AML-193 (cell line): ENCODE measurements at places on chromosomes 6 and 20.

- DNase-seq, result no peak
Observed at GRCh38 chr6:113449051-113449450, 408.1 kb upstream of the MARCKS start.

GRCh38 chr6:34324738-34325444 lies 67.6 kb downstream of the NUDT3 start:
- DNase-seq, result no peak

DNA sequence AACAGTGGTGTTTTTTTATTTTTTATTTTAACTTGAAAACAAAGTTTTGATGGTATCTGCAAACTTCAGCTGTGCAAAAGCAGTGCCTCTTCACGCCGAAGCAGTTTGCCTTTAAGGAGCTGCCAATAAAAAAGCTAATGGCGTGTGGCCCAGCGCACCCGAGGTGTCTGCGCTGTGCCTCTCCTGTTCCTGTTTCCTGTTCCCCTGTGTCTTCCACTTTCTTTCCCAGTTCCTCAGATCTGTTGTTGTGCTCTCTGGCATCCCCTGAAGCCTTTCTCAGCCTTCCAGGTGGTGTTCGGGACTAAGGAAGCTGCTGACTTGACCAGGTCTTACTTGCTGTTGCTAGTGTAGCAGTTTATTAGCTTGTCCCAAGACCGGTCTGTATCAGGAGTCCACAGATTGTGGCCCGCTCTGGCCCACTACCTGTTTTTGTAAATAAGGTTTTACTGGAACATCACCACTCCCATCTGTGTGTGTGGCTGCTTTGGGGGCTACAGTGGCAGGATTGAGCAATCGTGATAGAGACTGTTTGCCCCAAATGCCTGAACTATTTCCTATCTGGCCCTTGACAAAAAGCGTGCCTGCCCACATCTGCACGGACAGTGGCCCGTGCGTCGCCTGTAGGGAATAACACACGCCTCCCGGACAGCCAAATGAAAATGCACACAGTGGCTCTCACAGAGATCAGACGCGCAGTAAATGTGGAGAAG lies 178.3 kb downstream of the TMEM242 start:
- no peak for DNase-seq

GRCh38 chr6:65819152-65819551 lies 112.1 kb upstream of the EYS start:
- DNase-seq, result no peak

DNA sequence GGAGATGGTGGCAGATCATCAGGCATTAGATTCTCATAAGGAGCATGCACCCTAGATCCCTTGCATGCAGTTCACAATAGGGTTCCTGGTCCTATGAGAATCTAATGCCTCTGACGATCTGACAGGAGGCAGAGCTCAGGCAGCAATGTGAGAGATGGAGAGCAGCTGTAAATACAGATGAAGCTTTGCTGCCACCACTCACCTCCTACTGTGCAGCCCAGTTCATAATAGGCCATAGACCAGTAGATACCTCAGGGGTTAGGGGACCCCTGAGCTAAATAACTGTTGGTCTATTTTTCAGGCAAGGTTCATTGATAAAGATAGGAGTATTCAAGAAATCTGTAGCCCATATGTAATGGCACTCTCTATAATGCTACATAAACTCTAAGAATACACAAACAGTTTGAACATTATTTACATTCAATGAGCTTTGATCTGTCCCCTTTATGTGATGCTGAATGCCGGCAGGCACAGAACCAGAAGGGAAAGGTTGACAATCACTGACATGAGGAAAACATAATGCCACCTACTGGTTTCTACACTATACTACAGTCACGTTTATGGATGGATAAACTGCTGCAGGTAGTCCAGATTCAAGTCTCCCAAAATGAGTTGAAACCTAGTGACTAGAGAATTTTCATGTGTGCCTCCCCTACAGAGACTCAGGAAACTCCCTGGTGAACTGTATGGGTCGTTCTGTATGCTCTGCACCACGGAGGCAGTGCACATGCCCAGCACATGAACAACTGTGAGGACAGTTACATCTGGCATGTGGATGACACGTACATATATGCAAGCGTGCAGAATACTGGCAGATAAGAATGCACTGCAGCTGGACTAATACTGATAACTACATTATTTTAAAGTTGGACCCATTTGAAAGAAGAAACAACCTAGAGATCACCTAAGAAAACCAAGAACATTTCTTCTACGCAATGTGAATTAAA lies 72.0 kb downstream of the DST start:
- peak; percentile 75 for DNase-seq

DNA sequence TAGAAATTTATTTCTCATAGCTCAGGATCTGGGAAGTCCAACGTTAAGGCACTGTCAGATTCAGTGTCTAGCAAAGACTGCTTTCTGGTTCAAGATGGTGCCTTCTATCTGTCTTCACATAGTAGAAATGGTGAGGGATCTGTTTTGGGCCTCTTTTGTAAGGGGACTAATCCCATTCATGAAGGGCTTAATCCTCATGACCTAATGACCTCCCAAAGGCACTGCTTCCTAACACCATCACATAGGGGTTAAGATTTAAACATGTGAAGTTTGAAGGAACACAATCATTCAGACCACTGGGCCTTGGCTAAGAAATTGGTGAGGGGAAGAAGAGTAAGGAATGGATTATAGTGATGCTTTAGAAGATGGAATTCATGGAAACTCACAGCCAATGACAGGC lies 237.6 kb downstream of the PACRG start:
- no peak for DNase-seq

DNA sequence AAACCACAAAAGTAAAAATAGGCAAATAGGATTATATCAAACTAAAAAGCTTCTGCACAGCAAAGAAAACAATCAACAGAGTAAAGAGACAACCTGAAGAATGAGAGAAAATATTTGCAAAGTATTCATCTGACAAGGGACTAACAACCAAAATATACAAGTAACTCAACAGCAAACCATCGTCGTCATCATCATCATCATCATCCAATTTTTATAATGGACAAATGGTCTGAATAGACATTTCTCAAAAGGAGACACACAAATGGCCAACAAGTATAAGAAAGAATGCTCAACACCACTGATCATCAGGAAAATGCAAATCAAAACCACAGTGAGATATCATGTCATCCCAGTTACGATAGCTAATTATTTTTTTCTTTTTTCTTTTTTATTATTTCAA lies 62.0 kb downstream of the ANKEF1 start:
- DNase-seq, result no peak

DNA sequence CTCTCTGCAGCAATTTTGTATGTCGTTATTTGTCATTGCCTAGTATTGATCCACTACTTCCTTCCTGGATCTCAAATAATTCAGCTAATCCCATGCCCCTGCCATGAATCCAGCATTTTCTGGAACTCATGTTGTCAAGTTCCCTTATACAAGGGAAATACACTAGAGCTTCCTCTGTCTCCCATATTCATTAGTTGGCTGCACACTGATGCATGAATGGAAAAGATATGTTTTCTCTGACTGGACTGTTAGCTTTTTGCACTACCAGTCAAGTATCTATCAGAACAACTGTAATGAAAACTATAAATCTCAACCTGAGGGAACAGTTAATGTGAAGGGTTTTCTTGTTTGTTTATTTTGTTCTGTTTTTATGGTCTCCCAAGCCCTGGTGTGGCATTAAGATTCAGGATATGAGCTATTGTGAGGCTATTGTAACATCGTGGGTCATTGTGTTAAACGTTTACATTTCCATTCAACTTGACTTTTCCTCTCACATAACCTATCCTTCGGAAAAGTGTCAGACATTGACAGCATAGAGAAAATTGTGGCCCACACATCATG lies 102.5 kb upstream of the FAM8A1 start:
- no peak for DNase-seq

DNA sequence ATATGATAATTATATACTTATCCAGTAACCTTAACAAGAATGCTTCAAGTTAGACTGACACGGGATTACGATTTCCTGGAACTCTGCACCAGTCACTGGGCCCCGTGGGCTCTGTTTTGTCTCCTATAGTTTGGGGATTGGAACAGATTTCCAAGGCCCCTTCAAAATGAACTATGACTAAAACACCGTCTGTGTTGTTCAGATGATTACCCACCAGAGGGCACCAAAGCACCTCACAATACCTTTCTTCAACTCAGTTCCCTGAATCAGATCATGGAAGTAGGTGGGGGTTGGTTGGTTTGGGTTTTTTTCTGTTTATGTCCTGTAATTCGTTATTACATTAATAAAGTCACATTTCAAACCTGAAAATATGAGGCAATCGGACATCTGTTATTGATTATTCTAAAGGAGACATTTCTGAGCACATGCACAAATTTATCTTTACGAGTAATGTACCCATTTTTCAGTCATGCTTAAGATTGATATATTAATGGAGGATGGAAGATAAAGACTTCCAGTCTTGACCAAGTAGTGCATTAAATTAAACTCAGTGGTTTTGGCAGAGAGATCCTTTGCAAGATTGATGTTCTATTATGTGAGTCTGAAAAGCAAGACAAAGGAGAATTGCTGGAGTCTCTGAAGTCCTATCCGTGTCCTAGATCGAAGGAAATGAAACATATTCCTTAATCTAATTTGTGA lies 112.0 kb upstream of the COL21A1 start:
- peak; percentile 73 for DNase-seq

GRCh38 chr6:15332446-15332845 lies 86.6 kb downstream of the JARID2 start:
- no peak for DNase-seq

- DNase-seq, result no peak
Observed at GRCh38 chr6:53165293-53165692, 16.7 kb upstream of the GCM1 start.

GRCh38 chr6:168248148-168248620 lies 71.4 kb downstream of the DACT2 start:
- DNase-seq, result no peak

- DNase-seq, result no peak
Observed at GRCh38 chr6:36924778-36925374, 29.7 kb upstream of the PI16 start.

- peak; percentile 69 for DNase-seq
Observed at GRCh38 chr6:16648003-16648402, 113.3 kb downstream of the ATXN1 start.

DNA sequence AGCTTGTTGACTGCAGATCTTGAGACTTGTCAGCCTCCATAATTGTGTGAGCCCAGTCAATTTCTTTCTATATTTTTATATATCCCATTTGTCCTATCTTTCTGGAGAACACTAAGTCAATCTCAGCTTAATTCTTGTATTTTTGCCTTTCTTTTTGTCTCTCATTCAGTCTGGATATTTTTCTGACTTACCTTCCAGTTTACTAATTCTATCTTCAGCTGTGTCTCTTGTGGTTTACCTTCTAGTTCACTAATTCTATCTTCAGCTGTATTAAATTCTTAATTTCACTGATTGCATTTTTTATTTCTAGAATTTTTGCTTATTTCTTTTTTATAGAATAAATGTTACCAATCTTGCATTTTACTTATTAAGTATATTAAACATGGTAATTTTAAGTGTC lies 17.8 kb upstream of the RFX6 start:
- DNase-seq, result no peak

GRCh38 chr6:106612671-106613416 lies 16.5 kb downstream of the RTN4IP1 start:
- DNase-seq, result no peak

DNA sequence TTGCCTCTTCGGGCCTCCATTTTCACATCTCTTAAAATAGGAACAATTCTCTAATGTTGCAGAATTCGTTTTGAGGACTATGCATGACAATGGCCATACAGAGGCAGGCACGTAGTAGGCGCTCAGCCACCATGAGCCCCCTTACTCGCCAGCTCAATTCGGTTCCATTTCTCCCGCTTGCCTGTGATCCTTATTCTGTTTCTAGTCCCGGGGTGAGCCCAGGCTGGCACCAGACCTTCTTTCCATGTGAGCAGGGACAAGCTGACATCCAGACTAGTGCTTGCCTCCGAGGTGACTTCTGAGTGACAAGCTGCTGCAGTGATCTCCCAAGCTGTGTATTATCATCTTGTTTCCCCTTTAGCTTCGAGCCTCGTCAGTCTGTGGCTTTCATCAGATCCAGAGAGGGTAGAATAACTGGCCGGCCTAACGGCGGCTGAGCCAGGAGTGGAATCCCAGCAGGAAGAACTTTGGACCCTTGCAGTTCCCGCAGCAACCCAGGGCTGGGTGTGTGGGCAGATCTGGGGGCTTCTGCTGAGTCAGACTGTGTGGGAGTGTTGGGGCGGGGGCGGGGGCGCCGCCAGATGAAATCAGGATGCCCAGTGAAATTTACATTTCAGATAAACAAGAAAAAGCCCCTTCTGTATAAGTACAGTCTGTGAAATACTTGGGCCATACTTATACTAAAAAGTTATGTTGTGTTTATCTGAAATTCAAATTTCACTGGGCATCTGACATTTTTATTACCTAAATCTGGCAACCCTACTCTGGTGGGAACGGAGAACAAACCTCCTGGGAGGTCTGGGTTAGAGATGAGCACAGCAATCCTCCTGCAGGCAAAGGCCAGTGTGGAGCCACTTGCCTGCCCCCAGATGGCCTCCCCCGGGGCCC lies 10.9 kb downstream of the BANF2 start:
- DNase-seq, result no peak

DNA sequence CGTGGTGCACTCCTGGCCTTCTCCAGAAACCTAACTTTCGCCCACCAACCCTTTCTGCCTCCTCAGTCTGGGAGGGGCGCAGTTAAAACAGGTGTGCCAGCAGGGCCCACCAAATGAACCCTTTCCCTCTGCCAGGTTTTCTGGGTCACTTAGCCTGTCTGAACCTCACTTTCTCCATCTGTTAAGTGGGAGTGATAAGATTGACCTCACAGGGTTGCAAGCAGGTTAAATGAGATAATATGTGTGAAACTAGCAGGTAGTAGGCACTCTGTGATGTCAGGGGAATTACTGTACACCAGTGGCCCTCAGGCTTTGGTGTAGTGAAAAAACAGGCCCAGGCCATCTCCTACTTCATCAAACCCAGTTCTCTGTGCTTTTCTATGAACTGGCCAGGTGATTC lies 14.1 kb downstream of the BNIP5 start:
- DNase-seq, result no peak

GRCh38 chr6:112221561-112221960 lies 32.8 kb downstream of the LAMA4 start:
- no peak for DNase-seq

DNA sequence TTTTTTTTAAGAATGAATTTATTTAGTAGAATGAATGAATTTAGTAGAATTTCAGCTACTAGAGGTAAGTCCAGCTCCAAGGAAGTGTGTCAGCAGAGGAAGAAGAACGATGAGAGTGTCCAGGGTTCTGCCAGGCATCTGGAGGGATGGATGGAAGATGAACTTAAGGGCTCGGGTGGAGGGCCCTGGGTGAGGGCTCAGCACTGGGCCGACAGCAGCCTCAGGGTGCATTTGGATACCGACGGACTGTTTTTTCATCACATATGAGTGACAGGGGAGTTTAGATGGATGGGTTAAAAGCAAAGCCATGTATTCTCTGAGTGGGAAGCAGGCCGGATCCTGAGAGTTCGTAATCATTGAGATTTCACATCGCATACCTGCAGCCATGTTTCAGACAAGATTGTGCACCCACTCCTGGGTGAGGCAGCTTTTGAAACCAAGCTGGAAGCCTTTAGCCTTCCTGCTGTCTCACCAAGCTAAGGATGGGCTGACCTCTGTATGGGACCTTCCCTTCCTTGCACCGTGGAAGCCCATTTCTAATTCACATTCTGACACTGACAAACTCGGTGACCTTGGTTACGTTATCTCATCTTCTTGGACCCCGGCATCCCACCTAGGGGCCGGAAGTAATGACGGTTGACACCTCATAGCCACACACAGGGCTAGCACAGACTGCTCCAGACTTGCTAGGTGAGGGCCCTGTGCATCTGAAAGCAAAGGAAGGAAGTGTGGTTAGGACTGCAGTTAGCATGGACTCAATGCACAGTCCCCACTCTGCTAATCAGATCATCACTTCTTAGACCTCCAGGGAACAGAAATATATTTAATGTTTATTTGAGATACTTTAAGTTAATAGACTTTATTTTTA lies 228.5 kb downstream of the SLC24A3 start:
- DNase-seq, result no peak

- DNase-seq, result no peak
Observed at GRCh38 chr6:125818225-125818657, 27.5 kb downstream of the NCOA7 start.
